Fibroblast of skin of abdomen (primary cell): ENCODE measurements at places on chromosomes 4 and X.

GRCh38 chr4:47031751-47032404, 511 bp downstream of the GABRB1 start:
- no peak for DNase-seq

DNA sequence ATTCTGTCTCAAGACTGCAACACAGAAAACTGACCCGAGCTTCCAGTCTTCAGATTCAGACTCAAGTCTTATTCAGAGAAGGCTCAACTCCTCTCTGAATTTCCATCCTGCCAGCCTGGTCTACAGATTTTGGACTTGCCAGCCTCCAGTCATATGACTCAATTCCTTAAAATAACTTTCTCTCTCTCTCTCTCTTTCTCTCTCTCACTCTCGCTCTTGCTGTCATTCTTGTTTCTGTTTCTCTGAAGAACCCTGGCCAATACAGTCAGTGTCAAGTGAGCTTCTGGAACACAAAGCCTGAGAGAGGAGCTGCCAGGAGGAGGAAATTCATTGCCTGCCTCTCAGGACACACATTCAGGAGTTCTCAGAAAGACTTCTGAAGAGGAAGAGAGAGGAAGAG, 154.9 kb downstream of the PARM1 start:
- no peak for DNase-seq

DNA sequence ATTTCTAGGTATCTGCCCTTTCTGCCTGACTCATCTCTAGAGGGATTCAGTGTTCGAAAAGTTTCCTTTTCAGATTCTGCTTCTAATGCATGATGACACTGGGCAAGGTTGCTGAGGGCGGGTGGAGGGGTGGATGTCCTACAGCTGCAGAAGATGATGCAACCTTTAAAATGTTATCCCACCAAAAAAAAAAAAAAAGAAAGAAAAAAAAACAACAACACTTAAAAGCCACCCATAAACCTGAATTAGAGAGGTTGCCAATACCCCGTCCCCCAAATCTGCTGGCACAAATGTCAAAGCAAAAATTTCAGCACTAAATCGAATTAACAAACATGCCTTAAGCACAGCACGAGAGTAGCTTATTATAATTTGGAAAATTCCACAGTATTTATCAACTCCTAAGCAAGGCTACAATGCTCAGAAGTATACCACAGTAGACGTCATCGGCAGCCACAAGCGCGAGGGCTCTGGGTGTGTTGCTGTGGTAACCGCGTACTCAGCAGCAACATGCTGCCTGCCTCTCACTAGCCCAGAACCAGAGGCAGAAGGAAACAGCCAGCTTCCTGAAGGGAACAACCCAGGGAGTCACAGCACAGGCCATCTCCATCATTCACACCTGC, 167.5 kb upstream of the MAP3K15 start:
- peak; percentile 91 for DNase-seq

GRCh38 chrX:12137951-12138360, 317 bp upstream of the FRMPD4 start:
- DNase-seq = no peak

GRCh38 chr4:6226506-6226905, 26.2 kb upstream of the JAKMIP1 start:
- no peak for DNase-seq

- DNase-seq = no peak
Observed at GRCh38 chr4:10346023-10346422, 111.2 kb downstream of the ZNF518B start.

DNA sequence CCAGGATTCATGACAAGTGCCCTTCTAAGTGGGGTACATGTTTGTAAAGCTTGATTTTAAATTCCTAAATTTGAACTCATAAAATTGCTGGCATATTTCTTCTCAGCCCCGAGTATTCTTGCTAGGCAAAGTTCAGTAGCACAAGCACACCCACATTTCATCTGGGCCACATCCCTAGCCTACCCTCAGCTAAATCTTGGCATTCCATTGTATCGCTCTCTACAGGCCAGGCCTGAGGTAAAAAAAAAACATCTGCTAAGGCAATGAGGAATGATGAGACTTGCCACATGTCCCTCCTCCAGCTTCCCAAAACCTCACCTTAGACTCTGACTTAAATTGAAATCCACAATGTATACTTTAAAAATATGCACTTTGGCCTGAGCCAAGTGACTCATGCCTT, 51.4 kb upstream of the VCX3B start:
- DNase-seq = peak; percentile 9

DNA sequence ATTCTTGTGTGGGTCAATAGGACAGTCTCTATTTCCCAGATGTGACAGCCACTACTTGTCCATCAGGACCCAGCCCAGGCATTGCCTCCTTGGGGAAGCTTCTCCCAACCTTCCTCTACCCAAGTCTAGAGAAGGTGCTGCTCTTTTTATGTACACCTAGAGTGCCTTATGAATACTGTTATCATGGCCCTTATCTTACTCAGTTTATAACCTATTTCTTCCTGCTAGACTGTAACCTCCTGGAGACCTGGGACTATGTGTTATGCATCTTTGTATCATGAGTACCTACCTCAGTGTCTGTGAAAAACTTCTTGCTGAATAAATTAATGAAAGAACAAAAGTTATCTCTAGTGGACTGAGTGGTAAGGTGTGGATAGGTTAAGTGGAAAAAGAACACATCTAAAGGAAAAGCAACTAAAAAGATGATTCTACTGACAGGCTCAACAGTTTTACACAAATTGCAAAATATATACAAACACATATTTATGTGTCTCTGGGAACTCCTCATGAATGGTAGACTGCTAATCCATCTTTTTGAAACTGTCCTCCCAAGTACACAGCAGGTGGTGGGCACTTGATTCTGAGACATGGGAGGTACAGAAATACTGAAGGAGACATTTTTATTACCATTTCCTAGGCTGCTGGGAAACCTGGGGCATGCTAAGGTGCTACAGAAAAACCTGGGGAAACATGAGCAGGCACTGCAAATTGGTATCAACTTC, 106.6 kb downstream of the SH3RF1 start:
- no peak for DNase-seq

- no peak for DNase-seq
Observed at GRCh38 chrX:115591856-115592842, 31.2 kb downstream of the PLS3 start.

GRCh38 chr4:185343726-185344581, 51.8 kb downstream of the LRP2BP start:
- DNase-seq = peak; percentile 60

GRCh38 chrX:39642071-39642470, 455.7 kb downstream of the BCOR start:
- DNase-seq = no peak

DNA sequence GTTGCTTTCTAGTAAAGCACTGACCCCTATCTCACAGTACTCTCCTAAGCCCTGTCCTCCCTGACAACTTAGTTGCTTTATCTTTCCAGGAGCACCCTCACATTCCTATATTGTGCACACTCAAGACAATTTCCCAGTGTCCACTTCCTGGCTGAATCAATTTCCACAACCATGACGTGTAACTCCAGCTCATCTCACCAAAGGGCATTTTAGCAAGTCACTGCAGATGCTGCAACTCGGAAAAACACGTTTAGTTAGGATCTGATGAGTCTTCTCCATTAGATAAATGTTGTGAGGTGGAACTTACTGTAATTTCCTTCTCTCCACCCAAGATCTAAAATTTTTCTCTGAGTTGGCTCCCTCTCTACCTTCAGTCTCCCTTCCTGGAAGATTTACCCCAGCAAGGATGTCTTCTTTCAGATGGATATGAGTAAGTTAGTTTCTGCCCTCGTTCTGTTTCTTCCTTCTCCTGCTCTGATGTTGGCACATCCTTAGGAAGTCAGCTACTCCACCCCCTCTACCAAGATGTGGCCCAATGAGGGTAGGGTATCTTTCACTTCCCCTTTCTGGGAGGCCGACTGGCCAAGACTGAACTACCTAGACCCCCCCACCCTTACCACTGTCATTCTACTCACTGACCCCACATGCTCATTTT, 28.8 kb upstream of the IL13RA1 start:
- DNase-seq = peak; percentile 1

GRCh38 chrX:13937370-13938050, 92.2 kb downstream of the GEMIN8 start:
- peak; percentile 36 for DNase-seq

- DNase-seq = no peak
Observed at GRCh38 chr4:48169636-48170035, 35.6 kb upstream of the TXK start.

DNA sequence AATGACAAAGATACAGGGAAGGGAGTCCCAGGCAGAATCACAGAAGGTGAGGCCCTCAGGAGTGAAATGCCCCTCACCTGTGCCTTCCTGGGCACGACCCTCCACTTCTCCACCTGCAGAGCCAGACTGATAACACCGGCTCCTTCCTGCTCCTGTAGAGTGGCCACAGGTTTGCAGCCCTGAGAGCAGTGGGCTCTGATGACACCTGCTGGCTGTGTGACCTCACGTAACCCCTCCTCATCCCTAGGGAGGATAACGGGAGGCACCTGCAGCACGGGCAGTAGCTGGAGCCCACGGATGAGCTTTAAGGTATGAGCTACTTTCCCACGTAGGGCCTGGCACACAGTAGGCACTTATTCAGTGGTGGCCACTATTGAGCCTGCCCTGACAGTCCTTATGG, 25.5 kb upstream of the MAN2B2 start:
- DNase-seq = no peak

DNA sequence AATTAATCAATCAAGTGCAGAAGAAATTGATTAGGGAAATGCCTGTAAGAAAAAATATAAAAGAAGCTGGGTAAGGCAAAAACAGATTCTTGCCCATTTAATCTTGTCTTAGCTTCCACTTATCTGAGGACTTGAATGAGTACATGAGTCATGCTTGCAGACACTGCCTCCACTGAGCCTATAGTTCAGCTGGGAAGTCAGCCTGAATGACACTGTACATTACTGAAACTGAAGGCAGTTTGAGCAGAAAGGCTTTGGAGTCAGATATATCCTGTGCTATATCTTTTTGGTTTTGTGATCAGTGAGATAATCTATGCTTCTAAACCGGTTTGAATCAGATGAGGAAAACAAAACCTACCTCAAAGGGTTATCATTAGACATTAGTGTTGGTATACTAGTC, 61.3 kb downstream of the NUDT11 start:
- no peak for DNase-seq

- no peak for DNase-seq
Observed at GRCh38 chr4:64670647-64671046, 261.4 kb upstream of the TECRL start.
